Hepatocyte (in vitro differentiated cells): ENCODE measurements at places on chromosomes 7 and 10. TPM values are rescaled to one million over a fixed set of nuclear protein-coding genes. Genes with fewer than 3 reads are reported as not detected.

- no peak for DNase-seq
Measured at GRCh38 chr10:480498-480927, 209.0 kb downstream of the DIP2C start.

The LOXL4 gene
- polyA plus RNA-seq, result 33.4 and 34.4 TPM in 2 replicates

The PRF1 gene
- 0.39 TPM in 1 of 2 replicates, not detected in the other for polyA plus RNA-seq

The GNGT1 gene
- polyA plus RNA-seq, result 0.24 TPM in 1 of 2 replicates, not detected in the other

The CALHM1 gene
- polyA plus RNA-seq, result 0.11 TPM in 1 of 2 replicates, not detected in the other

DNA sequence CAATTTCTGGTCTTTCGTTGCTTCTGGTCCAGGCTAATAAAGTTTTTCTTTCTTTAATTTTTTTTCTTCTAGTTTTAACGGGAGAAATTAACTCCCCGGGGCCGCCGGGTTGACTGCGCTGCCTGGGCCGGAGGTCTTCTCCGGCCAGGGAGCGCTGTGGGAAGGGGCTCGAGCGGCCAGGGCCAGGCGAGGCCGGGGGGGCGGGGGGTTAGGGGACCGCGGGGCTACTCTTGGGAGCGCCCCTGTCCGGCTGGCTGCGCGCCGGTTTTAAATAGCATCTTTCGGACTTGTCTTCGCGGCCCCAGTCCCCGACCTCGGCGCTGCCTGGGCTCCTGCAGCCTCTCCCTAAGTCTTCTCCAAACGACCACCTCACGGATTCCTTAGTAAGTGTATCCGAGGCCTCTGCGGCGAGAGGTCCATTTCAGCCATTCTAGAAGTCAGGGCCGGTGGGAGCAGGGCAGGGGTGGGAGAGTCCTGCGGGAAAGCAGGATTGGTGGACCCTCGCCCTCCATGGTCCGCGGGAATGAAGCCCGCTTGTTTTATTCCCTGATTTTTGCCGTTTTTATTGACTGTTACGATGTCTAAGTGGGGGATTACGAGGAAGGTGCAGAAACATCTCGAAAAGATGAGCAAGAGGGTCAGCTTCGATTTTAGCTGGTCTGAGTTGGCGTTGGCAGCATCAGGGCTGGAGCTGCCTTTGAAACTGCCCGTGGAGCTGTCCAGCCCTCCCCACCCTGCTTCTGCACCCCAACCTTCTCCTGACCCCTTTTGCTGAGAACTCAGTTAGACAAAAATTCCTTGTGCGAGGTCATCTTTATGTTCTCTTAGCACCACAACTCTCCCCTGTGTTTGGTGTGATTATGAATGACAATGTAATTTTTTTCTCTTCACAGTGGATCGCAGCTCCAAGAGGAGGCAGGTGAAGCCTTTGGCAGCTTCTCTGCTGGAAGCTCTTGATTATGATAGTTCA, 555 bp downstream of the PHF14 start:
- peak; percentile 53 for DNase-seq

The CRHR2 gene
- polyA plus RNA-seq, result 0.19 and 0.21 TPM in 2 replicates

GRCh38 chr10:7697426-7697825, 5.7 kb upstream of the ITIH2 start:
- DNase-seq, result no peak

- no peak for DNase-seq
Measured at GRCh38 chr7:25574828-25575227, 346.5 kb upstream of the NPVF start.

The IL15RA gene
- 3.8 and 4.2 TPM in 2 replicates for polyA plus RNA-seq

The EPHB6 gene
- polyA plus RNA-seq, result 23.0 and 29.6 TPM in 2 replicates

GRCh38 chr7:32458025-32458424, 32.2 kb downstream of the LSM5 start:
- no peak for DNase-seq

- DNase-seq, result no peak
Measured at GRCh38 chr10:69208761-69209160, 11.4 kb upstream of the HKDC1 start.

The AOC1 gene
- polyA plus RNA-seq, result 5.9 and 6.6 TPM in 2 replicates

DNA sequence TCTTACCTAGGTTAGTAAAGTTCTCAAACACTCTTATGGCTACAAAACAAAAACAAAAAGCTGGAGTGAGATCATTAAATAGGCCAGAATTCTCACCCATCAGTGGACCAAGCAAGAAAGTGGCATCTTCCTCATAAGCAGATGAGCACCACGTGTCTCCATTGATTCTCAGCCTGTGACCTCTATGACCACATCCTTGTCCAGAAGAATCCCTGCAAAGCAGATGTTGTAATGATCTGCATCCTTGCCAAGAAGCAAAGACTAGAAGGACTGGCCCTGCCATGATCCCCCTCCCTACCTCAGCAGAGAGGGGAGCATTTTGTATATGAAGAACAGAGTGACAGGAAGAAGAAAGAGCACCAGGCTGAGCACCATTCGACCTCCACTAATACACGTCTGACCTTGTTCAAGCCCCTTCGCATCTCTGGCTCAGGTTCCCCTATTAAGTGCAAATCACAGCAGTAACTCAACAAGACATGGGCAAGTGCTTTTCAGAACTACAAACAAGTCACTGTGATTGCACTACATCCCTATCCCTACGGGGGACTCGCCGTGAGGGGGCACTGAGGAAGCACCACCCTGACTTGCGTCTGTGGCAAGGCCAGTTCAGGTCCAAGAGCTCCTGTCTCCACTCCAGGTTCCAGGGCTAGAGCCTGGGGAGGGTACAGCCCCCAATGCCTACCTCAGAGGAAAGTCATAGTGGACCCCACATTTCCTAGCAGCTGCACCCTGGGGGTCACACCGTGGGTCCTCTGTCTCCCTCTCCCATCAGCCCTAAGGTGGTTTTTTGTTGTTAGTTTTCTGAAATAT, 22.2 kb upstream of the RASSF4 start:
- no peak for DNase-seq

The NUTM2E gene
- 0.06 and 0.13 TPM in 2 replicates for polyA plus RNA-seq

DNA sequence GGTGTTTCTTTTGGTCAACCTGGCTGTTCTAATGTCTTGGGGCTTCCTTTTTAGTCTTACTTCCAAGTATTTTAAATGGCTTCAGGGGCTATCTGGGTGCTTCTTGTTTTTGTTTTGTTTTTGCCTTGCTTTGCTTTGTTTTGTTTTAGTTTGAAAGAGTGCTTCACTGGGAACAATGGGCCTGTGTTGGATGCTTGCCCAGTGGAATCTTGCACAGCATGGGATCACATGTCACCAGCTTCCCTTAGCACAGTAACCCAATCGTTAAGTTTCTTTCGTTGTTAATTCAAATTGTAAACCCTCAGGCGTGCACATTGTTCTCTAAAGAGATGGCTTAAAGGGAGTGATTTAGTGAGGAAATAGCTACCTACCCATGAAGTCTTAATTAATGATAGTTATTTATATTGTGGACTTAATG, 8.9 kb downstream of the COL17A1 start:
- peak; percentile 22 for DNase-seq

The NPC1L1 gene
- polyA plus RNA-seq, result 25.3 and 25.8 TPM in 2 replicates

DNA sequence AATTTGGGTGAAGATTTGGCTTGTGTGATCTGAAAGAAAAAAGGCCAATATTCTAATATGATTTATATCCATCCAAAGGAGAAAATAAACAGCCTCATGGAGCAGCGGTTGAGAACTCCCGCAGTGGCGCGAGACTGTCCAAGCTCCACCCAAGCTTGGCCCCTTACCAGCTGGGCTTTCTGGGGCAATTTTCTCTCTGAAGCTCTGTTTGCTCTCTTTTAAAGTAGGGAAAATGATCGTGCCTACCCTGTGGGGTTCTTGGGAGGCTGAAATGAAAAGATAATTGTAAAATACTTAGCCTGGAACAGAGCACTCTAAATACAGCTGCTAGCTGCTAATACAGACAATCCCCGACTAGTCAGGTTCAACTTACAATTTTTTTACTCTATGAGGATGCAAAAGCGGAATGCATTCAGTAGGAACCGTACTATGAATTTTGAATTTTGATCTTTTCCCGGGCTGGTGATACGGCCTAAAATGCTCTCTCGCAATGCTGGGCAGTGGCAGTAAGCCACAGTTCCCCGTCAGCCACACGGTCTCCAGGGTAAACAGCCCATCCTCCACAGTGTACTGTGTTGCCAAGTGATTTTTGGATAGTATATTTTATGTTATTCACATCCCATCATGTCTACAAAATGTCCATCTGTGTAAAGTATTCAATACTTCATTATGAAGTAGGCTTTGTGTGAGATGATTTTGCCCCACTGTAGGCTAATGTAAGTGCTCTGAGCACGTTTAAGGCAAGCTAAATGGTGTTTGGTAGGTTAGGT, 137.7 kb downstream of the CHN2 start:
- DNase-seq, result no peak

GRCh38 chr7:158409120-158409519, 178.5 kb downstream of the PTPRN2 start:
- DNase-seq, result no peak

DNA sequence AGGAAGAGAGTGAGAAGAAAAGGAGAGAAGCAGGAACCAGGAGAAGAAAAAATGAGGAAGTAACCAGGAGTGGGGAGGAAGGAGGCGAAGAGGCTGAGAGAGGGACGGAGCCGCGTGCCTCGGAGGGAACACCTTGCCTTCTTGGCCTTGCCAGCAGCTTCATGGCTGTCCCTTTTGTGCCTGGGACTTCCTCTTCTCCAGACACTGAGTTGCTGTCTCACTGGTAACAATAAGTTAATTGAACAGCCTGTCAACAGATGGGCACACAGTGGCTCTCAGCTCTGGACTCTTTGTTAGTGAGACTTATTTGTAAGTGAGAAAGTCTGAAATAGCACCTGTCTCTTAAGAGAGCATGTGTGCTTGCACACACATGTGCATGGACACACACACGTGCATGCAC, 83.2 kb downstream of the GATA3 start:
- DNase-seq, result no peak

DNA sequence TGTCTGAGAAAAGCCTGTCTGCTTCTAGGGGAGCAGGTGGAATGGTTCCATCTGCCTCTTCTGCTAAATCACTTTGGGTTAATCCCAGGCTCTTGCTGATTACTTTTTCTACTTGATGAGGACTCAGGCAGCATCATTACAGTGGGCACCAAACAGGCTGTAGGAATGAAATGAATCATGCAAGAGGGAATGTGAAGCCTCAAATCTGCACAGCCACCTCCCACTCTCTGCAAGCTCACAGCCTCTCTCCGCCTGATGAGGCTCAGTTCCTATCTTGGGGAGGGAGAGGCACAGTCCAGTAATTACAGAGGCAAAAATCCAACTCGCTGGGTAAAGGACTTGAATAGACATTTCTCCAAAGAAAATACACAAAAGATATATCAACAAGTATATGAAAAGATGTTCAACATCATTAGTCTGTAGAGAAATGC, 34.0 kb downstream of the HSPA12A start:
- no peak for DNase-seq

DNA sequence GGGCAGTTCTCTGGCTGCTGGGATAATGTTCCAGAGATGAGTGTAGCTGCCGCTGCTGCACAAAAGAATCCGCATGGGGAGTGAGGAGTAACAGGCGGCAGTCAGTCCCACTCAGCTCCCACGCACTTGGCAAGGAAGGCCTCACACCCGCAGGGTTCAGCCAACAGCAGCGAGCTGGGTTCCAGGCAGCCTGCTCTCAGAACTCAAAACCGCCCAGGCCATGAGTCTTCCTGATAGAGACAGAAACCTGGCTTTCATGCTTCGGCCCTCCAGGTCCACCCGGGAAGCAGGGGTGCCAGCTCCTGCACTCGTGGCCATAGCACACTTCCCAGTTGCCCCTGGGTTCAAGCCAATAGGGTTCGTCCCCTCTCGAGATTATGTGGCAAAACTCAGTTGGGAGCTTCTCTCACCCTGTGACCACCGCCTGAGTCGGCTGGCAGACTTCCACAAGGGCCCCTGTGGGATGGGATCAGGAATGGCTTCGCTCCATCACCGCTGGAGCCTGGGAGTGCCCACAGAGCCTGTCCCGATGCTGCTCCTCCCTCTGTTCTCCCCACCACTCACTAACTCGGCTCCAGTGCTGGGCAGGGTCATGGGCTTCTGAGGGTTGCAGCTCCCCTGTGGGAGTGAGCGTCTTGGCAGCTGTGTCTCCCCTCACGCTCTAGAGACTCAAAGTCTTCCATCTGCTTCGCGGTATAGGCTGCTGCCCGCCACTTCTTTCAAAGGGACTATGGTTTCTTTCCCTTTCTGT, 20.6 kb downstream of the CLRN3 start:
- DNase-seq, result no peak

The VENTX gene
- polyA plus RNA-seq, result not detected in 2 replicates

- no peak for DNase-seq
Measured at GRCh38 chr7:155782466-155782865, 29.8 kb downstream of the SHH start.

- no peak for DNase-seq
Measured at GRCh38 chr10:6300784-6301460, 98.2 kb downstream of the PFKFB3 start.
